ENCODE measurements at places on chromosomes 4 and X.
A peak's percentile ranks its signal among the peaks of the same experiment; 100 is the strongest.

GRCh38 chr4:168585168-168586091 is 88.6 kb downstream of the PALLD start:
- DNase-seq: peak; percentile 38

DNA sequence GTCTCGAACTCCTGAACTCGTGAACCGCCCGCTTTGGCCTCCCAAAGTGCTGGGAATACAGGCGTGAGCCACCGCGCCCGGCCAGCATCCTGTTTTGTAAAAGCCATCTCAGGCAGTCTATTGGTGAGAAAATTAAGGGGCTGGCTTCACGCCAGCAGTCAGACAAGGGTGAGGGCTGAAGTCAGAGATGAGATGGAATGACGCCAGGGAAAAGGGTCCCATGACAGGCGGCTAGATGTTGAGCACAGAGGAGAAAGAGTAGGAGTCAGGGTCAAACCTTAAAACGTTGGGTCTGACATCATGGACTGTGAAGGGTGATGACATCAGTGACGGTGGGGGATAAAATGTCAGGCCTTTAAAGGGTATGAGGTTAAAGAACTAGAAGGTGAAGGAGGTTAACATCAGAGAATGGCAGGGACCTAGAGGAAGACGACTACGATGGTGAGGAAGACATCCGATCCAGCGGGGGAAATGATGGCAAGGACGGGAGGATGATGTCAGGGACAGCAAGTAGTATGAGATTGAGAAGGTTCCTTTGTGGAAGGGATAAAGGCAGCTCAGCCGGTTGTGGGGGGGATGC is 504 bp upstream of the RBM3 start:
- DNase-seq: peak; percentile 6

DNA sequence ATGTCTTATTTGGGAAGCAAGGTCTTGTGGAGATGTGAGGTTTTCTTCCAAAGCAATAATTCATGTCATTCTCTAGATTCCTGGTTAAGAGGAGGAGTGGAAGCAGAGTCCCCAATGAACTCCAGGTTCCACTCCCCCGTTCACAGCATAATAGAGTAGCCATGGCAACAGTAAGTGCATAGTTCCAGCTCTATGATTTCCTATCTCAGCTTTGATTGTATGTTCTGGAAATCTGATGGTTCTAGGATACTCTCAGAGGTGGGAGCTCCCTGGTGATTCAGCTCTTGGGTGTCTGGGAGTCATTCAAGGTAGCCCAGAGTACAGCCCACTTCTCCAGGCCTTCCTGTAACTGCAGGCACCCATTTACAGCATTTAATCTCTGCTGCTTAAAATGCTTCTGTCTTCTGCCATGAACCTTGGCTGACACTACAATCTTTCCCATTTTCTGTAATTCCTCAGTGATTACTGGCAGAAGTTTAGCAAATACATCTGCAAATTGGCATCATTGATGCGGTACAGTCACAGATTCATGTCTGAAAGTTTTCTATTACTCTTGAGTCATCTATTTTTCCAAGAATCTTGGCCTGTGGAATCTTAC is 242.0 kb downstream of the MAPK10 start:
- no peak for DNase-seq

DNA sequence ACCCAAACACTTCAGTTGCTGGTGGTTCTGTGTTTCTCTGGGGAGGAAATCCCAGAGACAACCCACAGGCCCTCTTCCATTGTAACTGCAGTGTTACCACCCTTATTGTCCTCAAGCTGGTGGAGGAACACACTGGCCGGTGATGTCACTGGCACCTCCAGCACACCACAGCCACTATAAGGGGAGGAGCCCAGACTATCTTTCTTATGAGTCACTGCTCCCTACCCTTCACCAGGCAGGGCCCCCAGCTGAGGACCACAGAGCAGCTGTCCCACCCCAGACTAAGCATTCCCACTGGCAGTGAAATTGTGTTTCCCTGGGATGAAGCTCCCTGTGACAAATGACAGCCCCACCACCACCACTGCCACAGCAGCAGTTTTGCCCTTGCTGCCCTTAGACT is 171.8 kb upstream of the FGF16 start:
- DNase-seq: no peak

GRCh38 chrX:6768881-6769280 is 234.0 kb upstream of the VCX3A start:
- DNase-seq: no peak

DNA sequence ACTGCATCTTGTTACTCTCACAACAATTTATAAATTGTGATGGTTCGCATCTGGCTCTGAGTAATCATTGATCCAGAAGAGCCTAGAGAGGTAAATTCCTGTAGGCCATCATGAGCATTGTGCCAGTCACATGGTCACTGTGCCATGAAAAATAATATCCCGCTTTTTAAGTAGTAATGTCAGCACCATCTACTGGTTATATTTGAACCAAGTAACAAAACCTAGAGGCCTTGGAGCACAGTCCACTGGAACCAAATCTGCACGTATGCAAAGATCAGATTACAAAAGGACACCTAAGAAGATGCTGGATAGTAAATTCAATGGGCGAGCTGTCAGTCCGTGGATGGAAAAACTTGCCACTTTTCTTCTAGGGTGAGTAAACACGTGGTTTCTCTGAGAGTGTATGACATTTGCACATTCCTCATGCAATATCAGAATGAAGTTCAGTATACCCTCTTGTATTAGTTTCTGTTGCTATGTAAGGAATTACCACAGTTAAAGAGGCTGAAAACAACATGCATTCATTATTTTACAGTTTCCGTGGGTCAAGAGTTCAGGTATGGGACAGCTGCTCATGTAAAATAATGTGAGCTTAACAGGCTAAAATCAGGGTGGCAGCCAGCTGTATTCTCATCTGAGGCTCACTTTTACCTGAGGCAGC is 26.8 kb downstream of the FAM114A1 start:
- DNase-seq: no peak

- DNase-seq: no peak
Observed at GRCh38 chr4:185357211-185357610, 38.5 kb downstream of the LRP2BP start.

GRCh38 chr4:111883557-111883999 is 261.7 kb upstream of the FAM241A start:
- DNase-seq: no peak

- DNase-seq: no peak
Observed at GRCh38 chrX:112646651-112647050, 33.1 kb downstream of the LHFPL1 start.

GRCh38 chr4:40232610-40233009 is 35.8 kb downstream of the RHOH start:
- no peak for DNase-seq

DNA sequence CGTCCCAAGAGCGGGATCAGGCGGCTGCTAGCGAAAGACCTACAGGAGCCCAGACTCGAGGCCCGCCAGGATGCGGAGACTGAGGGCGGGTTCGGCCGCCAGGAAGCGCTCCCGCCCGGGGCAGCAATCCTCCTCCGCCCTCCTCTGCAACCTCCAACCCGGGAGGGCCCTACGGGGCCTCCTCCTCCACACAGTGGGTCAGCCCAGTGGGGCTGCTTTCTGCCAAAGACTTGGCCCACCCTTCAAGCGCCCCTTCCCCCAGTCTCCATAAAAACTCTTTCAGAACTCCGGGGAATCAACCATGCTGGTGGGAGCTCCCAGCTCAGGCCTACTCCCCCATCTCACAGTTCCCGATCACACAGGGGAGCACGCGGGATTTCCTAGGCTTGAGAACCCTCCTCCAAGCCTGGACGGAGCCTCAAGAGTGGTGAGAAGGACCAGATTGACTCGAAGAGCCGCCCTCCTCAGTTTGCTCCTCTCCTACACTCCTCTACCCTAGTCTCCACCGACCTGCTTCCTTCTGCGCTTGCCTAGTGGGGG is 77.5 kb downstream of the RLIM start:
- no peak for DNase-seq

DNA sequence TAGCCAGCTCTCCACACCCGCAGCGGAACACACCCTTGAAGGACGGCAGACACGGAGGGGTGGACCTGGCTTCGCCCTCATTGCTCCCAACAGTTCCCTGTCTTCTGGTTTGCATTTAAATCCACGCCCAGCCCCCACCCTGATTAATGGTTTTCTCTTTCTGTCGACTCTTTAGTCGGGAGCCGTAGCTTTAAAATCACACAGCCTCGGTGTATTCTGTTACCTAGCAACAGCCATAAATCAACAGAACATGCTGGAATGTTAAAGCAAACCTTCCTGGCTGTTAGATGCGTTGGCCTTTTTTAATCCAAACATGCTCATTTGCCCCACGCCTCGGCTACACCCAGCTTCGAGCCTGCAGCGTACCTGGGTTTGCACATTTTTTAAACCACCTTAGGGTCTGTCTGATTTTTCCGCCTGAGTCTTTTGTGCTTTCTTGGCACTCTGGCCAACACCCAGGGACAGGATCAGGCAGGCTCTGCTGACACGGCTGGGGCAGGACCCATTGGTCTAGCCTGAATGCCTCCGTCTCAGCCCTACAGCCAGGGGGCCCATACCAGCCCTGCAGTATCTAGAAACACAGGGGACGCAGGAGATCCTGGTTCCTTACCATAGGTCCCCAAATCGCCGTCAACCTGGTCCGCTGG is 21.4 kb upstream of the PPP2R2C start:
- no peak for DNase-seq

DNA sequence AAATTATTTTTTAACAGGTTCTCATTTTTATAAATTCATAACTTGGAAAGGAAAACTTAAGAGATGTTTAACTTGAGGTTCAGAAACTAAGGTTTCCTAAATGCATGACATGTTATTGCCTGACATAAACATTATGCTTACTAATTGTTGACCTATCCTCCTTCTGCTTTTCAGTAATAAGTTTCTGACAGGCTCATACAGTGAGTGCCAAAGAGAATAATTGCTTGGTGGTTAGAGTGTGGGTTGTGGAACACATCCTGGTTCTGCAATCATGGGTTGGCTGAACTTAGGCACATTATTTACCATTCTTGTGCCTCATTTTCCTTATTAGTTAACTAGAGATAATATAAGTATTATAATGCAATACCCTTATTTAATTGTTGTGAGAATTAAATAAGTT is 56.5 kb downstream of the BMPR1B start:
- DNase-seq: no peak

DNA sequence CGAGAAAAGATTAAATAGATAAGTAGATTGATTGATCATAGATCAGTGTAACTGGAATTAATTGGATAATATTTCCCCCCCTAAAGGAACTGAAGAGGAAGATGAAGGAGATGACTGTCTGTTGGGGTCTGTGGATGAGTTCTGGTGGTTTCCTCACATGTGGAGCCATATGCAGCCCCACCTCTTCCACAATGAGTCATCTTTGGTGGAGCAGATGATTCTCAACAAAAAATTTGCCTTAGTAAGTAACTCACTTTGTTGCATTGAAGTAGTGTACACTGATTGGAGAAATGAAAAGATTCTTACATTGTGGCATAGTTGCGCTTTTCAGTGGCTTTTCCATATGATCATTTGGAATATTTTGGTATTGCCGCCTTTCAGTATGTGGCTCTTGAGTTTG is 80.4 kb downstream of the NDST3 start:
- no peak for DNase-seq

- DNase-seq: peak; percentile 15
Observed at GRCh38 chrX:14529290-14529989, at the start of gene GLRA2. Gene GLRA2 (plus strand): TSS chrX:14529536. CDS start chrX:14530058, 522 bp downstream.

- DNase-seq: peak; percentile 51
Observed at GRCh38 chr4:173257732-173258717, 76.1 kb downstream of the HMGB2 start.

GRCh38 chrX:53186351-53186750 is 38.7 kb downstream of the KDM5C start:
- DNase-seq: peak; percentile 5

DNA sequence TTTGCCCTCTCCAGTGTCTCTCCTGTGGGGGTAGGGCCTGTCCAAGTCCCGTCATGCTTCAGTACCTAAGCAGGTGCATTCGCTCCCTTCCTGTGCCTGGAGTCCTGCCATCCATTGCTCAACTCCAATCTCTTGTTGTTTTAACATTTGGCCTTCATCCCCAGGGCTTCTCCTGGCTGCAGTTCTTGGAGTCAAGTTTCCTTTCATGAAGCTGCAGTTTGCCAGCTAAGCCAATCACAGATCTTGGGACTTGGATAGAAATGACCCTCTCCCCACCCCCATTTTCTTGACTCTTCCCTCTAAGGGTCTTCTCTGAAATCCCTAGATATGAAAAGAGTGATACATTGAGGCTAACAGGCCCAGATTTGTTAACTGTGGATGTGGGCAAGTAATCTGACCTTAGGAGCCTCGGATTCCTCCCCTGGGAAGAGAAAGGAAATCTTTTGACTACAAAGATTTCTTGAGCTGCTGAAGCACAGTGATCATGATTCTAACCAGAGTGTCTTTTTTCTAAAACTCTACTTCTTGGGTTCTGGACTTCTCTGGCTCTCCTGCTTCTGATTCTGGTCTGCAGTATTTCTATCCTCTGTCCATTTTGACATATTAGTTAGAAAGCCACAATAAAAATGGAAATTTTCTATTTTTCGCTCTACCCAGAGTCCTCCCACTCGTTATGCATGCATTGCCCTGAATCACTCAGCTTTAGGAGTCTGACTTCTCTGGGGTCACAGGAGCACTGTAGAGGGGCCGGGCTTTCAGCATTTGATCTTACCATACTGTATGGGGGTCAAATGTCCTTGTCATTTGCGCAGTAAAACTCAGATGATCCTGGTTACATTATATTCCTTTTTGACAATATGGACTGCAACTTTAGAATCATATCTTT is 61.0 kb downstream of the CHRNA9 start:
- DNase-seq: no peak

- DNase-seq: no peak
Observed at GRCh38 chr4:126752126-126752525, 880.6 kb upstream of the INTU start.

GRCh38 chr4:56530269-56531148 is 24.9 kb downstream of the ARL9 start:
- DNase-seq: peak; percentile 58

GRCh38 chrX:84188320-84188834 is 378 bp upstream of the RPS6KA6 start:
- no peak for DNase-seq

DNA sequence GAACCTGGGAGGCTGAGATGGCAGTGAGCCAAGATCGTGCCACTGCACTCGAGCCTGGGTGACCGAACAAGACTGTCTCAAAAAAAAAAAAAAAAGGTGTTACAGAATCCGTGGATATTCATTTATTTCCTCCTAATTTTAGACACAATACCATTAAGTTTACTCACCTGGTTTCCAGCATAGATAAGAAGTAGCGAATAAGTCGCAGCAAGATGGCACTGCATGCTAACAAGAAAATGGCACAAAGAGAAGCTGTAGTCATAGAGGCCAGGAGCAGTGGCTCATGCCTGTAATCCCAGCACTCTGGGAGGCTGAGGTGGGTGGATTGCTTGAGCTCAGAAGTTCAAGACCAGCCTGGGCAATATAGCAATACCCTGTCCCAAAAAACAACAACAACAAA is 17.0 kb upstream of the MOB1B start:
- no peak for DNase-seq

GRCh38 chrX:42096265-42096920 is 173.0 kb upstream of the CASK start:
- DNase-seq: peak; percentile 55
